Uterus (tissue), 4 donors: ENCODE measurements at places on chromosomes 4 and X. TPM values are rescaled to one million over a fixed set of nuclear protein-coding genes. Genes with fewer than 3 reads are reported as not detected.

The KLHL4 gene
- total RNA-seq, result 7.9 TPM

DNA sequence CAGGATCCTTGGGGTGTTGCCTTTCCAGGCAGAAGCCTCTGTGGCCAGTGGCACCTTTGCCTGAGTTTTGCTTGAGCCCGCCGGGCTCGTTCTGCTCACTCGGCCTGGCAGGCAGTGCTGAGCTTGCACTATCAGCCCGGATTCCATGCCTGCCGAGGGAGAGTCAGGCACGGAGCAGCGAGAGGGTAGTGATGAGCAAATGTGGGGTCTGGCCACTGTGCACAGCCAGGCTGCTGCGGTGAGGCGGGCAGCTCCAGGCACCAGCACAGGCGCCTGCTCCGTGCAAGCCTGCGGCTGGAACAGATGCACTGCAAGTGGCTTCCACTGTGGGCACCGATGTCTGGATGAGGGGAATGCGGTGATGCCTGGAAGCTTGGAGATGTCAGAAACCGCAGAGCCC, 619.2 kb downstream of the RAPGEF2 start:
- DNase-seq, result no peak
- H3K27ac ChIP-seq, result no peak overlapping the region
- no peaks in the 10 kb centered on the region for H3K27me3 ChIP-seq
- no peak overlapping the region for H3K4me3 ChIP-seq
- no peaks in the 10 kb centered on the region for H3K4me1 ChIP-seq
- H3K36me3 ChIP-seq, result no peaks in the 10 kb centered on the region

- no peaks in the 10 kb centered on the region for H3K36me3 ChIP-seq
- no peak overlapping the region for H3K4me3 ChIP-seq
- no peak for DNase-seq
- no peak overlapping the region for H3K27ac ChIP-seq
These were observed 18.0 kb downstream of the CRMP1 start for GRCh38 chr4:5874811-5875449.

The JADE3 gene
- total RNA-seq, result 12.8 TPM

The ATP2B3 gene
- total RNA-seq, result not detected

- H3K36me3 ChIP-seq, result no peaks in the 10 kb centered on the region
- no peak for DNase-seq
These were observed 43.5 kb downstream of the CLCN3 start for GRCh38 chr4:169663831-169664230.

- no peaks in the 10 kb centered on the region for H3K36me3 ChIP-seq
- no peak overlapping the region for H3K27ac ChIP-seq
- H3K4me1 ChIP-seq, result no peaks in the 10 kb centered on the region
- no peak overlapping the region for H3K4me3 ChIP-seq
These were observed 27.8 kb upstream of the ALB start for GRCh38 chr4:73376251-73376650.
